ENCODE measurements at places on chromosomes 7 and 10.

GRCh38 chr7:106717955-106718871 is 57.3 kb upstream of the CCDC71L start:
- peak; percentile 98 for DNase-seq

GRCh38 chr10:106515206-106515790 is 649.2 kb downstream of the SORCS1 start:
- no peak for DNase-seq

GRCh38 chr10:70212879-70213278 is 20.4 kb downstream of the PPA1 start:
- DNase-seq: no peak

- DNase-seq: no peak
Measured at GRCh38 chr7:48182718-48183369, 11.6 kb downstream of the ABCA13 start.

GRCh38 chr7:32618470-32618869 is 123.2 kb downstream of the AVL9 start:
- no peak for DNase-seq

GRCh38 chr7:2163600-2164555 is 68.9 kb downstream of the MAD1L1 start:
- no peak for DNase-seq

DNA sequence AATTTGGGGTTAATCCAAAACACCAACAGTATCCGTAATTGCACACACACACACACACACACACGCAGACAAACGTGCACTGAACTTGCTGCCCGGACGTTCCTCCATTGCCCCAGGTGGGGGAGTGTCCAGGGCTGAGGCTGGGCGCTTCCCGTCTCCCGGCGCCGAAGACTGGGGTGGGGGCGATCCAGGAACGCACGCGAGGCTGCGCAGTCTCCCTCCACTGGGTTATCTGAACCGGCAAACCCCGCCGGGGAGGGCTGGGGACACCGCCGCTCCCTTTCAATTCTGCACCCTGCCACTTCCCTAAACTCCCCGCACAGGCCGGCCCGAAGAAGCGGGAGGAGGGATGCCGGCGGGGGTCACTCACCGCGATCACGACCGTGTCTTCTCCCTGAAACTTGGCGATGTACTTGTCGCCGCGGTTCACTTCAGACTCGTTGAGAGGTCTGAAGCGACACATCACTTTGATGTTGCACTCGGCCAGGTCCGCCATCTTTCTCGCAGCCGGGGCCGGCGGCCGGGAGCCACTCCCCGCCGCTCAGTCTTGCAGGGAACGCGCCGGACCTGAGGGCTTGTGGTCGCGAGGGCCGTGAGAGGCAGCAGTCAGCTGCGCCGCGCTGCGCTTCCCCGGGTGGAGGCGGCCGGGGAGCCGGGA is 618 bp downstream of the KIF5B start:
- no peak for DNase-seq

DNA sequence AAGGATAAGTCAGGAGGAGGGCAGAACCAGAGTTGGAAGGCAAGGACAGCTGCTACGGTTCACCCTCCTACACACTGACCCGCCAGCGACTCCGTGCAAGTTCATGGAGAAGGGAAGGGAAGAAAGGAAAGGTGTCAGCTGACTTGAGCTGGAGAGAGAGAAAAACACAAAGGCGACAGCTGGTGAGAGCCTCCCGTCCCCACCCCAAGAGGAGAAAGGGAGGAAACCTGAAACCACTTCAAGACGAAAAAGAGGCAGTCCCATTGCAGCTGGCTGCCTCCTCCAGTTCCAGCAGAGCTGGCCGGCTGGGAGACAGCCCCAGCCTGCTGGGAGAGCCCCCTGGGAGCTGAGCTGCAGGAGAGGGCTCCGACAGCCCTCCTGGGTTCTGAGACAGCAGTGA is 75.2 kb downstream of the PARD3 start:
- no peak for DNase-seq

DNA sequence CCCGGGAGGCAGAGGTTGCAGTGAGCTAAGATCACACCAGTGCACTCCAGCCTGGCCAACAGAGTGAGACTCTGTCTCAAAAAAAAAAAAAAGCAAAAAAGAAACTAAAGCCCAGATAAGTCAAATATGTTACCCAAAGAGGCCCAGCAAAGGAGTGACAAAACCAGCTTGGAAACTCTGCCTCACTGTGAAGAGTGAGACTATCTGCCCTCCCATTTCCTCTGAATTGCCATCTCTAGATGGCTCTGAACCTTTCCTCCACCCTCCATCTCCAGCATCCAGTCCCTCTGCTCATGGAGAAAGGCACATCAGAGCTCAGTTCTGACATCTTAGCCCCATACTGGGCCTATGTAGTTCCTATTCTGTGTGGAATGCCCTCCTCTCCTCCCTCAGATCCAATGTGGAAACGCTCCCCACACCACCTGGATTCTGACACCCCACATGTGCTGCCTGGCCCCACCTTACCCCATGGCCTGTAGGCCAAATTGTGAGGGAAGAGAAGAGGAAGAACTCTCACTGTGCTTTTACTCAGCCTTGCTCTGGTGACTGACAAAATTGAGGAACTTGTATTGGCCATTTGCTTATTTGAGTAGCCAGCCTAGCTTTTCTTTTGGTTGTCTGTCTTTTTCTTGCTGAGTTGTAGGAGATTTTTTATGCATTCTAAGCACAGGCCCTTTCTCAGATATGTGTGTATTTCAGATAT is 18.0 kb upstream of the NUDCD3 start:
- DNase-seq: no peak

- DNase-seq: no peak
Measured at GRCh38 chr10:49070701-49071100, 44.6 kb downstream of the VSTM4 start.

DNA sequence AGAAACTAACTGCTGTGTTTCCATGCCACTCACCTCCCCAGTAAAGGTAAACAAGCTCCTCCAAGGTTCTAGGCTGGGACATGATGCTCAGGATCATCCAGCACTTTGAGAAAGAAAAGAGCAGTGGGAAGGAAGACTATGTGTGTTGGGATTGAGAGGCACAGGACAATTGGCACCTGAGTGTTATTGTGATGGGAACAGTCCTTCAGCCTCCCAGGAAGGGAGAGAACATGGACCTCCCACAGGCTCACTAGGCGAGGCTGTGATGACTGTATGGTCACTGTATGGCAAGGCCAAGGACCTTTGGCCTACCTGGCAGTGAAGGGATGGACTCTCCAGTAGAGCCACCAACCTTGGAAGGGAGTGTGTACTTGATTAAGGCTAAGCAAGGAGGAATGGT is 123.2 kb upstream of the UNC5B start:
- no peak for DNase-seq

DNA sequence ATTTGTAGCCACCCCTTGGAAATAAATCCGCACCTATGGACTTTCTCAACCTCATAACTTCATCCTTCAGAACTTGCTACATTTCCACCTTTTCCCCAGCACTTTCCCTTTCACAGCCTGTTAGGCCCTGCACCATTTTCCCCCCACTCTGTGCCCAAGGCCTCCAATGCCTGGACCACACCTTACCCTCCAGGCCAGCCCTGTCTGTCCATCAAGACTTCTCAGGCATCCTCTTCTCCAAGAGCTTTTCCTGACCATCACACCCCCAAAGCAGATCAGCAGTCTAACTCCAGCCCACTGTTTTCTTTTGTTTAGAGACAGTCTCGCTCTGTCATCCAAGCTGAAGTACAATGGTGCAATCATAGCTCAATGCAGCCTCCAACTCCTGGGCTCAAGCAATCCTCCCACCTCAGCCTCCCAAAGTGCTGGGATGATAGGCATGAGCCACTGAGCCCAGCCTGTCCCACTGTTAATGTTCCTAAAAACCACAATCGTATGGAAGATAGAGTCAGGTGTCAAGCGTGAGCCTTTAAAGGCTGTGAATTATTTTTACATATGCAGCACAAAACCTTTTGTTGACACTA is 116.8 kb downstream of the PARD3 start:
- DNase-seq: no peak

- no peak for DNase-seq
Measured at GRCh38 chr7:150379441-150380379, 580 bp downstream of the ZNF775 start.

DNA sequence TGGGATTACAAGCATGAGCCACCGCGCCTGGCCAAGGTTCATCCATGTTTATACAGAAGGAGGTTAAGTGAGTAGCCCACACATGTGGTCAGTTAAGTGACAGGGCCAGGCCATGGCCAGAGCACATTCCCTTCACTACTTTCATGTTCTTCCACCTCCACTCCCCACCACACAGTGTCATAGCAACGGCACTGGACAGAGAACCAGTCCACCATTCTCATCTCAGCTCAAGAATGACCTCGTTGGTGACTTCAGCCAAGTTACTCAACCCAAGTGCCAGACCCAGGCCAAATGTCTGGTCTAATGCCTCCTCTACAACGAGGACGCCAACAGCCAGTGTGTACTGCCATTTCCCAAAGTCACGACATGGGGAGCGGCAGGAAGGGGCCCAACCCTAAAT is 62.4 kb downstream of the INHBA start:
- DNase-seq: no peak

- no peak for DNase-seq
Measured at GRCh38 chr10:94364482-94364881, 1.7 kb upstream of the NOC3L start.

DNA sequence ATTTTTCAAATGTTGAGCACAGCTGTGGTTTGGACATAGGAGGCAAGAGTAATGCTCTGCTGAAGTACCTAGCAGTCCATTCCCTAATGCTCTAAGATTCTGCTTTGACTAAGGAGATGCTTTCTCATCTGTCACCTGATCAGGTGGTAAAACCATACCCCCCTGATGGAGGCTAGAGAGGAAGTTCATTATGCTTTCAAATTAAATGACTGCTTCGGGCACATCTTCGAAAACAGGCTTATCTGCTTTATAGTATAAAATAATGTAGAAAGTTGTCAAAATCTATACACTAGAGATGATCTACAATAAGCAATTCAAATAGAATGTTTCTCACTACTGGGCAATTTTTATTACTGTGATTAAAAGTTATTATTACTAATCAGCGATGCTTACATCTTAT is at the start of gene GNAT3:
TSS of gene GNAT3 (minus strand) at position 101 of the 400 bp plus-strand sequence. CDS start 138 bp downstream, outside the sequence.
- DNase-seq: no peak

GRCh38 chr7:55020466-55020871 is 1.7 kb downstream of the EGFR start:
- no peak for DNase-seq

GRCh38 chr10:24041034-24041433 is 167.9 kb upstream of the KIAA1217 start:
- no peak for DNase-seq

DNA sequence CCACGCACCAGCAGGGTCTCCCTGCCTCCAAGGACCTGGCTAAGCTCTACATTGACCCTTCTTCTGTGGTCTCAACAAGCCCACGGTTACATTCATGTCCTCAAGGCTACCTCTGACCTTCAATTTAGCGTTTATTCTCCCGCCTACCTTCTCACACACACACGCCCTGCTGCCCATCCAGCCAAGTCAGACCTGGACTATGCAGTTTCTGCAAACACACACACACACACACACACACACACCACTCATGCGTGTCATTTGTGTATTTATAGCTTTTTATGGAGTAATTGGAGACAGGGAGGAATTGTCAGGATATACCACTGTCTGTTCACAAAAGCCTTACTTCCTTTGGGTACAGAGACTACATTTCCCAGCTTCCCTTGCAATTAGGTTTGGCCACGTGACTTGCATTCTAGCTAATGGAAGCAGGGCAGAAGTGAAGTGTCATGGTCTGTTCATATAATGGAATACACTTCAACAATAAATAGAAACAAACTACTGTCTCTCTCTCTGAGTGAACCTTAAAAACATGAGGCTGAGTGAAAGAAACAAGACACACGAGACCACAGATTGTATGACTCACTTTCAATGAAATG is 53.8 kb upstream of the CPXM2 start:
- DNase-seq: no peak

DNA sequence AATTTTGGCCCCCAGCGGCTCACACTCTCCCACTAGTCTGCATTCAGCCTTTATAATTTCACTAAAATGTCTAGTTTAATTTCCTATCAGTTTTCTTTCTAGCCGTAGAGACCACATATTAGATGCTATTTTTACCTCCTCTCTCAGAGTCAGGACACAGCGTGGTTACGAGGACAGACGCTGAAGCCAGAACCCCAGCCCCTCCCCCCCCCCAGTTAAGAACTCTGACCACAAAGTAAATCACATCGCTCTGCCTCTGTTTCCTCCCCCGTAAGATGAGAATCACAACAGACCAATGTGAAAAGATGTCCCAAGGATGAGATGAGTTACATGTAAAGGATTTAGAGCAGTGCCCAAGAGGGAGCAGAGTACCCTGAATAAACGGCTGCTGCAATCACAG is 11.1 kb upstream of the TARP start:
- DNase-seq: no peak

- no peak for DNase-seq
Measured at GRCh38 chr10:3408603-3409365, 236.2 kb upstream of the PITRM1 start.

DNA sequence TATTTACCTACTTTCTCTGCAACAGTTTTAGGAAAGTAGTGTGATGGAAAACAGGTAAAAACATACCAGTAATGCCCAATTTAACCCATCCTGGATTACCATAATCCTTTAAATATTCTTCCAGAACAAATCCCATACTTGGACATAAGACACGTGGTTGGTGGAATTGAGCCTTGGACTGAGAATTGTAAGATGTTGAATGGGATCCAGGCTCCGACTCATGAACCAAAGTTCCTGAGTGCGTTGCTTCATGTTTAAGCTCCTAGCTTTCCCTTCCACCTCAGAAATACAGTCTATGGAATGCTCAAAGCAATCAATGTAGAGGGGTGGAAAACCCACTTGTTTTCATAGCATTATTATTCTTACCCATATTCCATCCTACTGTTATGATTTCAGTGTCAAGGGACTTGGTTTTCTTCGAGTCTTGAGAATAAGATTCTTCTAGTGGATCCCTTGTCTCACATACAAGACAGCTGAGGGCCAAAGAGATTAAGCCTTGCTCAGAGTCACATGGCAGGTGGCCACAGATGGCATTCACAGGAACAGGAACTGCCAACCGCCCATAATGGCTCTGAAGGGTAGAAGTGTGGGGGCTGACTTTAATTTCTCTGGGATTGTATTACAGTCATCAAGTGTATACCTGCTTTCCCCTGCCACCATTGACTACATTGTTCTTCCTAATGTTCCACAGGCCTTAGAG is 171.2 kb downstream of the GFRA1 start:
- DNase-seq: no peak

DNA sequence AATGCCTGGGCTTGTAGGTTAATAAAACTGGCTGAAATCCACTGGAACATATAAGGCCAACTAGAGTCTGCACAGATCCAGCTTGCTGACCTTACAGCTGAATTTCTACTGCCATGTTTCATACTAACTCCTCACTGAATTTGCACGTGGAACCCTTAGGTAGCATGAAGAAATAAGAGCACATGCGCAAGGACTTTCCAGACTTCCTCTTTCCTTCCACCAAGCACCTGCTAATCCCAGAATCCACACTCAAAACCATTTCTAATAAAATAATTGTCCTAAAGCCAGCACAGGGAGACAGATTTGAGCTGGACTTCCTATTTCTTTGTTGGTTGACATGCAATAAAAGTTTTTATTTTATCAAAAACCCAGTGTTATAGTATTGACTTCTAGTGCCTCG is 46.8 kb downstream of the NPVF start:
- no peak for DNase-seq

GRCh38 chr7:134827889-134828288 is 48.5 kb downstream of the CALD1 start:
- DNase-seq: no peak

GRCh38 chr10:5559642-5560141 is 34.9 kb downstream of the CALML3 start:
- DNase-seq: no peak
